ENCODE measurements at places on chromosomes 7 and 10.
A peak's percentile ranks its signal among the peaks of the same experiment; 100 is the strongest.

GRCh38 chr7:80589631-80590030, 48.8 kb upstream of the CD36 start:
- no peak for DNase-seq

DNA sequence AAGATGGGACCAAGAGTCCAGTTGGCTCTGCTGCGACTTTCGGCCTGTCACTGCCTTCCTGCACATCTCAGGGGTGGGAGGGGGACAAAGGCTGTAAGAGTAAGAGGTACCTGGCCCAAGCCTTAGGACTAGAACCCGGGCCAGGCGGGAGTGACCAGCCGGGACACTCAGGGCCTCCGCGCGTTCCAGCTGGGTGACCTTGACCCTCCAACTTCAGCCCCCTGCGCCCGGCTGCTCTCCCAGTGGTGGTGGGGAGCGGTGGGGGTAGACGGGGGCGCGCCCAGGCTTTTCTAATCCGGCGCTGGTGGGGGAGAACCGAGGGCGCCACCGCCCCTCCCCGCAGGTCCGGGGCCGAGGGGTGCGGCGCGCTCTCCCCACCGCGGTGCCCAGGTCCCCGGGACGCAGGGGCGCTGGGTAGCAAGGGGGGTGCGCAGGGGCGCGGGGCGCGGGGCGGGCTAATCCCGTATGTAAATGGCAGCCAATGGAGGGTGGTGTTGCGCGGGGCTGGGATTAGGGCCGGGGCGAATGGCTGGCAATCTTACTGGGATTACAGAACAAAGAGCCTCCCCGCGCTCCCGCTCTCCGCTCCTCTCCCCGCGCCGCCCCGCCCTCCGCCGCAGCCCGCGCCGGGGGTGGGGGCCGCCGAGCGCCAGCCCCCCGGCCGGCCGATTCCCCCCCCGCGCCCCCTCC, at the start of gene GTF2IRD1:
TSS of gene GTF2IRD1 (plus strand) at position 585 of the 690 bp plus-strand sequence. CDS start 54,175 bp downstream, outside the sequence.
- no peak for DNase-seq

DNA sequence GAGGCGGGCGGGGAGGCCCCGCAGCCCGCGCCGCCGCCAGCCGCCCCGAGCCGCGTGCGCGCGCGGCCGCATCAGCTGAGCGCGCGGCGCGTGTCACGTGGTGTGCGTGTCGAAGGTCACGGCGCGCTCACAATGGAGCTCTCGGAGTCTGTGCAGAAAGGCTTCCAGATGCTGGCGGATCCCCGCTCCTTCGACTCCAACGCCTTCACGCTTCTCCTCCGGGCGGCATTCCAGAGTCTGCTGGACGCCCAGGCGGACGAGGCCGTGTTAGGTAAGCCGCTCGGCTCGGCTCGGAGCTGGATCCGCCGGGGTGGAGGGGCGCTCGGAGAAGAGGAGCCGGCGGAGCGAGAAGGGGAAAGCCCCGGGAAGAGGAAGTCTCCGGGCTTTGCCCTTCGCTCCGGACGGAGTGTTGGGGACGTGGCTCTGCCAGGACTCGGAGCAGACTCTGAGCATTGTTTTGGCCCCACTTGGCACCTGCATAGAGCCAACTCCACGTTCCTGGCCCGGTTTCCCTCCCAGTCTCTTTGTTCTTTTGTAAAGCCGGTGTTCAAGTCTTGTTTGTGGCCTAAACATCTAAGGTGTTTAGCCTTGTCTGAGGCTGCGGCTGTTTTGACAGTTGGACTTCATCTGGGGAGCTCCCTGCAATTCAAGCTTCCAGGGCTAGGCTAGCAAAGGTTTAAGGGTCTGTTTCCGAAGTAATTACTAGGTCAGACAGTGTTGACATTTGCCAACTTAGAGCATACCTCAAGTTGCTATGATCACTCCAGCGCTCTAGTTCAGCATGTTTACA, at the start of gene COMMD3:
TSS of gene COMMD3 (plus strand) at position 103 of the 790 bp plus-strand sequence. CDS start at position 133, 30 bp downstream.
- peak; percentile 62 for DNase-seq

GRCh38 chr7:155206318-155207020, 91.2 kb upstream of the INSIG1 start:
- DNase-seq = peak; percentile 41

GRCh38 chr10:24707445-24707844, 16.2 kb downstream of the ARHGAP21 start:
- DNase-seq = no peak

DNA sequence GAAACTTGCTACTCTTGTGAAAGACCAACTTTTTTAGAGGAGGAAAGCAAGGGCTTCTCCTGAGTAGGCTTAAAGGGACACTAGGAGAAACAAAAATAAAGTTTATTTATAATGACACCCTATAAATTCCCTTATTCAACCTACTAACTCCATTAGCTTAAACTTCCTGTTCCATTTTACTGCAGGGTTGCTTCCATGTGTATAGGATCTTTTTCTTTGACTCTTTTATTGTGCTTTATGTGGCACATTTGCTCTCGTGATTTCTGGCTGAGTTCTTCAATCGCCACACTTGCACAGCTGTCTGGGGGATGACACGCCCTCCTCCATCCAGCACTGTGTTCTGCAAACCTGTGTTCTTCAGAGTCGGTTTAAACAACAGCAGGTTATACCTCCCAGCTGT, 225.7 kb upstream of the NPVF start:
- DNase-seq = no peak

- no peak for DNase-seq
Measured at GRCh38 chr7:28316489-28316888, 95.8 kb upstream of the CREB5 start.

GRCh38 chr10:33876584-33877400, 542.3 kb upstream of the NRP1 start:
- DNase-seq = no peak

DNA sequence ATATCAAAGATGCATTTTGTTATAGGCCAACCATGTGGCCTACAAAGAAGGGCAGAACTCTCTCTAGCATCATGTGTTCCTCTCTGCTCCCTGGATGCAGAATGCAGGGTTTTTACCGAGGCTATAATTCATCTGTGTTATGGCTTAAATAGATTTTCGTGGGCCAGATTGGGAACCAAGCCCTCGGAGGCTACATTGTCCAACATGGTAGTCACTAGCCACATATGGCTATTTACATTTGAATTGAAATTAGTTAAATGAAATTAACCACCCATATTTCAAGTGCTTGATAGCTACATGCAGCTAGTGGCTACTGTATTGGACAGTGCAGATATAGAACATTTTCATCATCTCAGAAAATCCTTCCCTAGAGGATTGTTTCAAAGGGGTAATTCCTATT, 2.8 kb downstream of the PLCE1 start:
- no peak for DNase-seq

GRCh38 chr7:46071601-46072000, 150.5 kb upstream of the IGFBP3 start:
- DNase-seq = no peak
